Activated CD4-positive, alpha-beta T cell treated with anti-CD3 and anti-CD28 coated beads for 4 hours (primary cell): ENCODE measurements at places on chromosomes 13 and 19.

- DNase-seq, result no peak
Measured at GRCh38 chr19:27774827-27775226, 1438.1 kb downstream of the UQCRFS1 start.

- no peak for DNase-seq
Measured at GRCh38 chr13:97367016-97367822, 66.8 kb upstream of the RAP2A start.

DNA sequence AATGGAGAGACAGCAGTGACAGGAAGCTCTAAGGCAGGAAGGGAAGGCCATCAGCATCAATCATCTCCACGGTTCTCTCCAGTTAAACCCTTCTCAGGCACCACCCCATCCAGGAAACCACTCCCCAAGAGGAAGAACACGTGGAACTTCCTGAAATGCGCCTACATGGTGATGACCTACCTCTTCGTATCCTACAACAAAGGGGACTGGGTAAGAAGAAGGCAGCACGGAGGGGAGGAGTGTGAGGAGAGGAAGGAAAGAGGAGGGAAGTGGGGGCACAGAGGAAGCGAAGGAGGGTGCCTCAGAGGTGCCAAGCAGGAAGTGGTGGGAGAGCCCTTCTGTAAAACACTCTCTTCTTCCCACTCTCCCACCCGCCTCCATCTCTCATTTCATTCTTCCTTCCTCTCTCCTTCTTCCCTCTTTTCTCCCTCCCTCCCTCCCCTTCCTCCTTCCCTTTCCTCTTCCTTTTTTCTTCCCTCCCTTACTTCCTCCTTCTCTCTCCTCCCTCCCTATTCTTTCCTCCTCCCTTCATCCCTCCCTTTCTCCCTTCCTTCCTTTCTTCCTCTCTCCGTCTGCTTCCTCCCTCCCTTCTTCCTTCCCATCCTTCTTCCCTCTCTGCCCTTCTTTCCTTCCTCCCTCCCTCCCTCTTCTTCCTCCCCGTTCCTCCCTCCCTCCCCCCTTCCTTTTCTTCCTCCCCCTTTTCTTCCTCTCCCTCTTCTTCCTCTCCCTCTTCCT is 12.6 kb downstream of the ZSCAN5A start:
- DNase-seq, result no peak

GRCh38 chr13:24215126-24215525 is 54.6 kb downstream of the SPATA13 start:
- no peak for DNase-seq

- no peak for DNase-seq
Measured at GRCh38 chr13:53238261-53238660, 209.6 kb downstream of the OLFM4 start.

- DNase-seq, result no peak
Measured at GRCh38 chr13:111267784-111268183, 52.7 kb upstream of the TEX29 start.

DNA sequence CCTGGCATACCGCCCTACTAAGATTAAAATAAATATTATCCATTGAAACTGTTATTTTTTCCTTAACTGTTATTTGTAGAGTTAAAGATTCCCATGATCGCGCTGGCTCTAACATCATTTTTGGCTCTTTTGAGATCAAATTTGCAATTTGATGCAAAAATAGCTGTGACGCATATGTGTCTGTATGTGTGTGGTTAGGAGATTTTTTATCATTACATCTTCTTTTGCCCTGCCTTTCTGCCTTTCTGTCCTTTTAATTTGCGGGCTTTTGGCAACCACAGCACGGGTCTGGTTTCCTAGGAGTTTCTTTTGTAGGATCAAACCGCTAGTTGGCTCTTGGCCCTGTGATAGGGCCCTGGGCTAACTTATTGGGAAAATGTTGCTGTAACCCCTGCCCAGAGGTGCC is 37.3 kb upstream of the ALOX5AP start:
- no peak for DNase-seq

DNA sequence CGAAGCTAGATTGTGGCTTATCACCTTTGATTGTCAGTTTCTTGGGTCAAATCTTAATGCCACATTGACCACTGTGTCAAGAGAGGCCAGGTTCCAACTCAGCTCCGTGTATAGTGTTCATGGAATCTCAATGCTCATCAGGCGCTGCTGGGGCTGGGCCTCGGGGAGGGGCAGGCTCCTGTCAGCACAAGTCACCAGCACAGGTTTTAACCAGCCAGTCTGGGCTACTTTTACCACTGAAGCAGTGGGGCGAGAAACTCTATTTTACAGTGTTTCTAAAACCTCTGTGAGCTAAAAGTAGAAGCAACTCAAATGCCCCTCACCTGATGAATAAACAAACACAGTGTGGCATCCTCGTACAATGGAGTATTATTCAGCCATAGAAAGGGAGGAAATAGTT is 118.7 kb upstream of the GJB6 start:
- no peak for DNase-seq

DNA sequence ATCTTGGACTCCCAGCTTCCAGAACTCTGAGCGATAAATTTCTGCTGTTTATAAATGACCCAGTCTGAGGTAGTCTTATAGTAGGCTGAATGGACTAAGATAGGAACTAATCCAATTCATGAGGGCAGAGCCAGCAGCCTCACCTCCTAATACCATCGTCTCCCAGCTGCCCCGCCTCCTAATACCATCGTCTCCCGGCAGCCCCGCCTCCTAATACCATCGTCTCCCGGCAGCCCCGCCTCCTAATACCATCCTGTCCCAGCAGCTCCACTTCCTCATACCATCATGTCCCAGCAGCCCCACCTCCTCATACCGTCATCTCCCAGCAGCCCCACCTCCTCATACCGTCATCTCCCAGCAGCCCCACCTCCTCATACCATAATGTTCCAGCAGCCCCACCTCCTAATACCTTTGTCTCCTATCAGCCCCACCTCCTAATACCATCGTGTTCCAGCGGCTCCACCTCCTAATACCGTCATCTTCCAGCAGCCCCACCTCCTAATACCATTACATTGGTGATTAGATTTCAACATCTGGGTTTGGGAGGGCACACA is 2.4 kb upstream of the ARGLU1 start:
- DNase-seq, result peak; percentile 61

DNA sequence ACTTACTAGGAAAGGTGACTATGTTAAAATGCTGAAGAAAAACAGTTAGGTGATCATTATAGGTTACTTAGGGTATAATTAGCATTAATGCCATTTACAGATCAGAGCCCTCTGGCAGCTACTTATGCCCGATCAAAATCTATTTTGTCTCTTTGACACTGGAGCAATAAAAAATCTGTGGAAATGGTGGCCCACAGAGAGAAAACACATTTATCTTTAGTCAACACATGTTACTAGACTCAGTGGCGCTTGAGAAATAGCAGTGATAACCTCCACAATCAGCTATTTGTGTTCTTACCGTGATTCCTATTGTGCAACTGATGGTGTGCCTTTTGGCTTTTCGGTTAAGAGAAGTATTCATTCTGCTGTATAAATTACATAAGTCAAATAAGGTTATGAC is 1519.6 kb downstream of the PCDH9 start:
- DNase-seq, result no peak

DNA sequence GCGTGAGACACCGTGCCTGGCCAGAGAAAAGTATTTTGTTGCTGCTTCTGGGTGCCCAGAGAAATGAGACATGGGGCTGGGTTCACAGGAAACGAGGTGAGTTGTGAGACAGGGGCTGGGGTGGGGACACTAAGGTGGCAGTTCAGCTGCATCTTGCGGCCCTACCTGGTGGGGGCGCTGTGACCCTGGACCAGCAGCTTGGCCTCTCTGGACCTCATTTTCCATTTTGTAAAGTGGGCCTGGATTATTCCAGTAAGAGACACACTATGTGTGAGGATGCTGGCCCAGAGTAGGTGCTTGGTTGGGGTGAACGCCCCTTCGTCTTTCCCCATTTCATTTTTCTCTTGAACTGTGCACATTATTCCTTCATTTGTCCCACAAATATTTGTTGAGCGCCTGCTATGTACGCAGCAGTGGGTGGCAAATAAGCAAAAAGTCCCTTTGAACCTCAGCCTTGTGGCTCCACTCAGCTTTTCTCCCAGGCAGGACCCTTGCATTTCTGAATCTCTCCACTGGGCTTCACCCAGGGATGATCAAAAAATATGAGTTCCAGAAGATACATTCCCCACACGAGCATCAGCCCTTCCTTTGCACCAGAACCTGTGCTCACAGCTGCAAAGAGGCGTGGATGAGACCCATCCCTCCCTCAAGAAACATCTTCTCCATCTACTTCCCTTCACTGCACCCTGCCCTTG is 26.6 kb upstream of the OR10H1 start:
- no peak for DNase-seq

GRCh38 chr13:103466761-103467160 is 400.5 kb upstream of the SLC10A2 start:
- no peak for DNase-seq

- no peak for DNase-seq
Measured at GRCh38 chr19:51737389-51737788, 13.6 kb upstream of the HAS1 start.

- no peak for DNase-seq
Measured at GRCh38 chr13:31803311-31803710, 64.0 kb downstream of the RXFP2 start.
